Body of pancreas (tissue), 4 donors: ENCODE measurements at places on chromosomes 2 and 18.
A peak's percentile ranks its signal among the peaks of the same experiment; 100 is the strongest.

DNA sequence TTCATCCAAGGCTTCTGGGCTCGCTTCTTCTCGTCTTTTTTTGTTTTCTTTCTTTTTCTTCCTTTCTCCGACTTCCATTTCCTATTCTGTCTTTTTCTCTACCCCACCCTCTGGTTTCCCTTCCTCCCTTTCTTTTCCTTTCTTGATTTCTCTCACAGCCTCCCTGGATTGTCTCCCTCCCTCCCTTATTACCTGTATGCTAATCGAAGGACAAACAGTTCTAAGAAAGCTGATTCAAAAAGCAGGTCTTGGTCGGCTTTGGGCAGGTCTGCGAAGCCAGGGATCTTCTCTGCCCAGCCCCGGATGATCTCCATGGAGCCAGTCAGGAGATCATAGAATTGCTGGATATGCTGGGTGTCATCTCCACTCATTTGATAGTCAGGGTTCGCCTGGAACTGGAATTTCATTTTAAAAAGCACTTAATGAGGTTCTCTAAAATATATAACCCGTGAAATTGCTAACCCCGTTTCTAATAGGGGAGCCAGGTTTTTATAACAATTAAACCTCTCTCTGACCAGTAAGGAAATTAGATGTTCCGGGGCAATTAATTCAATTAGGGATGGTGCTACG, 5.9 kb downstream of the NR4A2 start:
- H3K4me3 ChIP-seq = no peak overlapping the region
- DNase-seq = no peak
- H3K36me3 ChIP-seq = no peaks in the 10 kb centered on the region
- no peaks in the 10 kb centered on the region for H3K27me3 ChIP-seq

DNA sequence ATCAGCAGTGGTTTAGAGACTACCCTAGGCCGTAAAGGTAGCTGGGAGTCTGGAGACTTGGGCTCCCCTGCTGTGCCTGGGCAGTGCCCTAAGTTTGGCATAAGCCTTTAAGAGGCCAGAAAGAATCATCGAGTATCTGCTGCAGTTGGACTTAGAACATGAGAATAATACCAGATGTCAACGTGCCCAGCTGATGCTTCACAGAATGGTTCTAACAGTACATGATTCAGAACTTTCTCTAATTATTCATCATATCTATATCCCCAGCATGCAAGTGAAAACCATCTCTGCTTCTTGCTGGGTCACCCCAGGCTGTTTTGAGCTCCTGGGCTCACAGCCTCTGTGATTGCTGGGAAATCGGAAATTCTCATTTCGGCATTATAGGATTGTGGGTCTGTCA, 118.1 kb downstream of the NCK2 start:
- DNase-seq = no peak
- peaks cover 24% of the 10 kb centered on the region for H3K4me1 ChIP-seq
- H3K36me3 ChIP-seq = no peaks in the 10 kb centered on the region
- H3K4me3 ChIP-seq = no peak overlapping the region
- no peak overlapping the region for H3K27ac ChIP-seq
- no peaks in the 10 kb centered on the region for H3K27me3 ChIP-seq

DNA sequence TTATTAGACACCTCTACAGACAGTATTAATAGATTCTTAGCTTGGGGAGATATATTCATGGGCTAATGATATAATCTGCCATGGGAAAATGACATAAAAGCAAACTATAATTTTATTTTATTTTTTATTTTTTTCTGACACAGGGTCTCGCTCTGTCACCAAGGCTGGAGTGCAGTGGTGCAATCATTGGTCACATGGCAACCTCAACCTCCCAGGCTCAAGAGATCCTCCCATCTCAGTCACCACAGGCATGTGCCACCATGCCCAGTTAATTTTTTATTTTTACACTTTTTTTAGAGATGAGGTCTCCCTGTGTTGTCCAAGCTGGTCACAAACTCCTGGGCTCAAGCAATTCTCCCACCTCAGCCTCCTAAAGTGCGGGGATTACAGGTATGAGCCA, 39.3 kb downstream of the RTN4 start:
- no peaks in the 10 kb centered on the region for H3K27me3 ChIP-seq
- no peak overlapping the region for H3K4me3 ChIP-seq
- peak; percentile 59 for DNase-seq
- H3K27ac ChIP-seq = peak overlapping the region; percentile 75
- no peaks in the 10 kb centered on the region for H3K36me3 ChIP-seq
- H3K4me1 ChIP-seq = peaks cover 74% of the 10 kb centered on the region

GRCh38 chr2:15784106-15784885, 156.1 kb upstream of the MYCN start:
- H3K36me3 ChIP-seq = no peaks in the 10 kb centered on the region
- DNase-seq = no peak
- H3K27ac ChIP-seq = no peak overlapping the region
- no peaks in the 10 kb centered on the region for H3K4me1 ChIP-seq
- no peaks in the 10 kb centered on the region for H3K27me3 ChIP-seq

DNA sequence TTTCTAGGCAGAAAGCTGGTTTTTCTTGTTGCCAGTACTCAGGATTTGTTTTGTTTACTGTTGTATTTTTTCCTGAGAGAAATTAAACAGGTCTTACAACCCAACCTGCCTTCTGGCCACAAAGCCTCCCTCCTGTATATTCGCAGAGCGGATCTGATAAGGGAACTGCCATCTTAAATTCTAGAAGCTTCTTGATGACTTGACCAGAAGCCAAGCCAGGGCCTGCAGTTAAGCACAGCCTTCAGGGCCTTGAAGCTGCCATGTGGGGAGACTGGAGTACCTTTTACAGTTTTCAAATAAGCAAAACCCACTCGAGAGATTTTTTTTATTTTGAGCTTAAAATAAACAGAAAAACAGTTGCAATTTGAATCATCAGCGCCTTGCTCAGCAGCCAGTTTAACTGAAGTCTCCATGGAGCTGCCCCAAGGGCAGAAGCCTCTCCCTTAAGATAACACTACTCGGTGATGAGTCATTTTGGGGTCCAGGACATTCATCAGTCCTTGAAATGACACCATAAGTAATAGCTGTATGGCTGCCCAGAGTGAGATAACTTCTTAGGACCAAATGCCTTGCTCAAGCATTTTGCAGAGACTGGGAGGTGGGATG, 51.5 kb upstream of the PHLPP1 start:
- no peaks in the 10 kb centered on the region for H3K4me1 ChIP-seq
- H3K36me3 ChIP-seq = no peaks in the 10 kb centered on the region
- H3K27me3 ChIP-seq = no peaks in the 10 kb centered on the region
- no peak for DNase-seq

- H3K4me1 ChIP-seq = no peaks in the 10 kb centered on the region
- H3K36me3 ChIP-seq = no peaks in the 10 kb centered on the region
- no peaks in the 10 kb centered on the region for H3K27me3 ChIP-seq
- H3K27ac ChIP-seq = no peak overlapping the region
Measured at GRCh38 chr2:146818122-146818521, 1026.7 kb upstream of the ACVR2A start.

DNA sequence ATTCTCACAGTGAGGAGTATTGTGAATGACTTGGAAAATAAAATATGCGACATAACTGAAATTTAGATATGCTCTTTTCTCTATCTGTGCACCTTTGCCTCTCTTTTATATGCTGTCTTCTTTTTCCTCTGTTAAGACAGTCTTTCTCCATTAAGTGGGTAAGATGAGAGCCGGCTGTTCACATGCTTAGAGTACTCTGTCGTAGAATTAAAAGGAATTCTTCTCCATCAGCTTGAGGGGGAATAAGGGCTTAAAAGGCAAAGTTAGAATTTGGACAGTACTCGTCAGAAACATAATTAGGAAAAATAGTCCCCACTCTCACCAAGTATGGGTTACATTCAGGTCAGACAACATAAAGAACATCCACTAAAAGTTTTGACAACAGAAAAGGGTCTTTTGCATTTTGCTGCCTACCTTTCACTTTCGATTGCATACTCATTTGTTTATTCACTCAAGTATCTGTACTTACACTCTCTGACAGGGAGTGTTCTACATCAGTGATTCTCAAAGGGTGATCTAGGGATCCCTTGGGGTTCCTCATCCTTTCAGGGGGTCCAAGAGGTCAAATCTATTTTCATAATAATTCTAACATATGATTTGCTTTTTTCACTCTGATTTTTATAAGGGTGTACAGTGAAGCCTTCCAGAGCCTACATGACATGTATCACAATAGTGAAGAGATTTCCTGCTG, 48.0 kb downstream of the ARHGAP15 start:
- H3K27ac ChIP-seq = no peak overlapping the region
- no peak overlapping the region for H3K4me3 ChIP-seq
- no peak for DNase-seq
- H3K4me1 ChIP-seq = no peaks in the 10 kb centered on the region

DNA sequence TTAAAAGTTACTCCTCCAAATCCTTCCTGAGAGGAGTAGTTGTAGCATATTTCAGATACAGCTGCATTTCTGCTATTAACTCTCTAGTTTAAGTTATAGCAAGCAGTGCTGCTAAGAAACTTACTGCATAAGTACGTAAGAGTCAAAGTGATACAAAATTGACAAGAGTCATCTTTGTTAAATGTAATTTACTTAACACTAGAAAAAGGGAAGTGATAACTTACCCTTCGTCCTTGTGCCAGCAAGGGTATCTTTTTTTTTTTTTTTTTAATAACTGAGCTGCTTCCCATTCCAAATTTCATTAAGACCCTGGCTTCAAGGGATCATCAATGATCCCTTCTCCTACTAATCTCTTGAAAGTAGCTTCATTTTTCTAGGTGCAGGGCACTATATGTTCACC, 493.0 kb downstream of the PLCL1 start:
- H3K27me3 ChIP-seq = no peaks in the 10 kb centered on the region
- DNase-seq = no peak
- no peak overlapping the region for H3K27ac ChIP-seq
- no peaks in the 10 kb centered on the region for H3K4me1 ChIP-seq
- no peaks in the 10 kb centered on the region for H3K36me3 ChIP-seq

GRCh38 chr2:28356095-28356911, 36.4 kb upstream of the FOSL2 start:
- no peaks in the 10 kb centered on the region for H3K36me3 ChIP-seq
- no peak overlapping the region for H3K27ac ChIP-seq
- DNase-seq = peak; percentile 79
- H3K4me3 ChIP-seq = no peak overlapping the region
- H3K4me1 ChIP-seq = peaks cover 14% of the 10 kb centered on the region

DNA sequence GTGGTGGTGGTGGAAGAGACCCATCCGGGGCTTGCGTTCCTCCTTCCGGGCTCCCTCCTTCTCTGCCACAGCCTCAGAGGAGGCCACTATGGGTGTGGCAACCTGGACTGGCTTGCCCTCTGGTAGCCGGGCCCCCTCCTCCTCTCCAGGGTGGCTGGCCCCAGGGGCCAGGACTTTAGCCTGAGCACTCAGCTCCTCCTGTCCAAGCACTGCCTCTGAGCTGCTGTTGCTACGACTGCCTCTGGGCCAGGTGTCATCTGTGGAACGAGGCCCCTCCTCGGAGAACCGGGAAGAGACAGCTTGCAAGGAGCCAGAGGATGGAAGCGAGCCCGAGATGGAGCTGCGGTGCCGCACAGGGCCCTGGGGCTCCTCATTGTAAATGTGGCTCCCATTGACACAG, 16.7 kb upstream of the SFXN5 start:
- peaks cover 26% of the 10 kb centered on the region for H3K4me1 ChIP-seq
- H3K27ac ChIP-seq = no peak overlapping the region
- DNase-seq = no peak
- H3K36me3 ChIP-seq = no peaks in the 10 kb centered on the region
- H3K27me3 ChIP-seq = no peaks in the 10 kb centered on the region

DNA sequence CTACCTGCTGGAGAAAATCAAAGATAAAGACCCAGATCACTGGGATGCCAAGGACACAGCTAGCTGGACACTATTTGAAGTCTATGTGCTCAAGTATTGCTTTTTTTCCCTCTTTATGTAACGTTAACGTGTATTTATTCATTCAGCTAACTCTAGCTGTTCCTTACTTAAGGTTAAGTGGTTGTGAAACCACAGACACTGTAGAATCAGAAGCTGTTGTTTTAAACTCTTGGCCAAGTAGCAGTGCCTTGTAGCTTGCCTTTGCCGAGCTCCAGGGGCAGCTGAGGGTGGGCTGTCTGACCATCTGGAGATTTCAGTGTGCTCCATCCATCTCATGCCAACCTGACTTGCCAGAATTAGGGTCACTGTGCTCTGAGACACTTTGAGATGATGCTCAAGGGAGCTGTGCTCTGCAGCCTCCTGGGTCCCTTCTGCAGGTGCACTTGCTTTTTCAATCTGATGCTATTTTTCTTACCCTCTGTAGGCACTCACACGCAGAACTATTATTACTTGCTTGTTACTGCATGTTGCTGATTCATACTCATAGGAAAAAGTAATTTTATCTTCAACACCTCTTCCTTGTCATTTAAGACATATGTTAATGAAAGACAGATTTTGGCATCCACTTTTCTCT, 116.2 kb downstream of the METTL8 start:
- DNase-seq = no peak
- no peaks in the 10 kb centered on the region for H3K27me3 ChIP-seq
- no peak overlapping the region for H3K4me3 ChIP-seq
- no peak overlapping the region for H3K27ac ChIP-seq
- no peaks in the 10 kb centered on the region for H3K36me3 ChIP-seq
- no peaks in the 10 kb centered on the region for H3K4me1 ChIP-seq

DNA sequence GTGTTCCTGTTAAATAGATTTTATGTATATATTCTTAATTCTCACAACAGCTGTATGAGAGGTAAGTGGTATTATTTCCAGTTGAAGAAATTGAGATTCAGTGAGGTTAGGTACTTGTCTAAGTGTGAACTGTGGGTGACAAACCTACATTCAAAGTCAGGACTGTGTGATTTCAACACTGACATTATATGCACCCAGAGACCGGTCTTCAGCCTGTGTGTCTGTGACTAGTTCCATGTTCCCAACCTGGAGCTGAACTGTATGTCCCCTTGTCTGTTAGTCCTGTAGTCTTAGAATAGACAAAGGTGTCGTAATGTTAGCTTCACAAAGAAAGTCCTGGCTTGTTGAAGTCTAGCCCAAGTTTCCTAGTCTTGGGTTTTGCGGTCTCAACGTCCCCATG, 17.4 kb downstream of the PLEKHB2 start:
- DNase-seq = no peak
- no peak overlapping the region for H3K4me3 ChIP-seq
- no peaks in the 10 kb centered on the region for H3K27me3 ChIP-seq
- no peaks in the 10 kb centered on the region for H3K4me1 ChIP-seq
- no peak overlapping the region for H3K27ac ChIP-seq
